Activated naive CD4-positive, alpha-beta T cell treated with anti-CD3 and anti-CD28 coated beads for 36 hours (primary cell): ENCODE measurements at places on chromosomes 4 and X. TPM values are rescaled to one million over a fixed set of nuclear protein-coding genes. Genes with fewer than 3 reads are reported as not detected.

The RBMXL3 gene
- total RNA-seq = not detected

The DMP1 gene
- not detected for total RNA-seq

The HSFX1 gene
- total RNA-seq = 0.27 TPM

DNA sequence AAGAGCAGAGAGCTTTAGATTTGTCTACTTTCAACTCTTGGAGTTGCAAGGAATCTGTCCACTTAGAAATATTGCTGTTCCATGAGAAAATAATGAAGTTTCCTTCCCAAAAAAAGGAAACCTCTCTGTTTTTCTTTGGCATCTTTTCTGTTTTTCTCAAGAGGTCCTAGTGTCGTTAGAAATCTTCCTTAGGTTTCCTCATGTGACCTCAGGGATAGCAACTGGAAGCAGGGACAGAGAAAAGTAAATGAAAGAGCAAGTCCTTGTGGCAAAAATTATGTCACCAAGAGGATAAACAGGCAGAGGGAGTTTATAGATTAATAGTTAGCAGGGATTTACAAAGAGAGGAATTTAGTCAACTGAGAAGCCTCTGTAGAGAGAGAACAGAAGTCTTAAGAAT, 478.4 kb upstream of the ADGRL3 start:
- DNase-seq = no peak

DNA sequence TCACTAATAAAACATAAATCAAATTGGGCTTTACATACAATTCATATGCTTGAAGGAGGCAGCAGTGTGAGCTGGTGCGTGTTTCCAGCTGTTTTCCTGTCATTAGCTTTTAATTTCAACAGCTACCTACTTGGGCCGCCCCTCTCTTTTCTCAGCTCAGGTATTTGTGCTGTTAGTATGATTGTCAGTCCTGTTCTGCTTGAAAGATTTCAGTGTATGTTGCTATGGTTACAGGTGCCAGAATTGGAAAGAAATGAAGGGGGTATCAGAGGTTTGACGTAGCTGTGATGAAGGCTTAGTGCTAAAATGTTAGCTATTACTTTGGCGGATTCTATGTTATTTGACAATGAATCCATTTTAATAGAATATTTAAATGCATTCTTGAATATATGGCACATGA, 440.3 kb downstream of the ZIC3 start:
- DNase-seq = no peak

DNA sequence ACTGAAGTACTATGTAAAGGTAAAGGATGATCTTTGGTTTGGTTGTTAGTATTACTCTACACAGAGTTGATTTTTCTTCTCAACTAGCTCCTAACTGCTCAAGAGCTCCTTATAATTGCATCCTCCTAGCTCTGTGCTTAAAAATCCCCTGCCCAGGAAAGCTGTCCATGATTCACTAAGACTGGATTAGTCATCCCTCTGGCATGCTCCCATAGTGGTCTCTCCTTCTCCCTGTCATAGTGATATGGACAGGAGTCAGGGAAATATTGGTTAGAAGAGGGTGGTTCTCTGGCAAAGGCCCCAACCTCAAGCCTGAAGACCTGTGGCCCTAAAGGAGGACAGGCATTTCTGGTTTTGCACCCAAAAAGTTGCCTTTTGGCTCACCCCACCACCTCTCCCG, 242.3 kb upstream of the KCNIP4 start:
- no peak for DNase-seq

GRCh38 chr4:161540265-161540664, 623.5 kb downstream of the FSTL5 start:
- DNase-seq = no peak

DNA sequence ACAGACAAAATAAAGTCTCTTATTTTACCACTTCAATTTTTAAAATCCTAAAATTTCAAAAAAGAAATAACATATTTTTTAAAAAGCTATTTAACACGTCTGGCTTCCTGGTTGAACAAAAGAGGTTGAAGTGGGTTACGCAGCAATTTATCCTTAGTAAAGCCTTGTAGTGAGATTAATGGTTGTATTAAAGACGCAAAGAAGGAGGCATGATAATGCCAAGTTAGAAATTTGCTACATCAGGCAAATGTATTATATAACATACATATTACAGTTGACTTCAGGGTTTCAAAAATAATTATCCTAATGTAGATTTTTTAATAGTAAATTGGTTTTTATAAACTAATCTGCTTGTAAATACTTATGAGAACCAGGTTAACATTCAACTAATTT, 35.3 kb downstream of the ANKRD17 start:
- DNase-seq = no peak

DNA sequence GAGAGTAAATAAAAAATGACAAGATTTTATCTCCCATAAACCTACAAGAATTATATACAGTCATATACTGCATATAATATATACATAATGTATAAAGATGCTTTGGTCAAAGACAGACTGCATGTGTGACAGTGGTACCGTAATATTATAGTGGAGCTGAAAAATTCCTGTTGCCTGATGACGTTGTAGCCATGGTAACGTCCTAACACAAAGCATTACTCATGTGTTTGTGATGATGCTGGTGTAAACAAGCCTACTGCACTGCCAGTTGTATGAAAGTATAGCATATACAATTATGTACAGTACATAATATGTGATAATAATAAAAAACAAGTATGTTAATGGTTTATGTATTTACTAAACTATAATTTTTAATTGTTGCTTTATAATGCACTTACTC, 245.2 kb upstream of the CENPE start:
- DNase-seq = no peak

- DNase-seq = no peak
These were observed 113.3 kb upstream of the H2AZ1 start for GRCh38 chr4:100063355-100063754.

DNA sequence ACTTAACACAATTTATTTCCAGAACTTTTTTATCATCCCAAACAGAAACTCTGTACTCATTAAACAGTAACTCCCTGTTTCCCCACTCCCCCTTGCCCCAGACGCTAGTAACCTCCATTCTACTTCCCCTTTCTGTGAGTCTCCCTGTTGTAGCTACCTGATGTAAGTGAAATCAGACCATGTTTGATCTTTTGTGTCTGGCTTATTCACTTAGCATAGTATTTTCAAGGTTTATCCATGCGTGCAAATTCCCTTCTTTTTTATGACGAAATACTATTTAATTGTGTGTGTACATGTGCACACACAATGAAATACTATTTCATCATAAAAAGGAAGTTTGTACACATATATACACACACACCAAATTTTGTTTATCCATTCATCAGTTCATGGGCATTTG, 5.2 kb downstream of the PKD2 start:
- no peak for DNase-seq

GRCh38 chrX:39121903-39122302, 320.6 kb downstream of the MID1IP1 start:
- DNase-seq = no peak

- DNase-seq = no peak
These were observed 264.3 kb upstream of the NOCT start for GRCh38 chr4:138751309-138751708.

DNA sequence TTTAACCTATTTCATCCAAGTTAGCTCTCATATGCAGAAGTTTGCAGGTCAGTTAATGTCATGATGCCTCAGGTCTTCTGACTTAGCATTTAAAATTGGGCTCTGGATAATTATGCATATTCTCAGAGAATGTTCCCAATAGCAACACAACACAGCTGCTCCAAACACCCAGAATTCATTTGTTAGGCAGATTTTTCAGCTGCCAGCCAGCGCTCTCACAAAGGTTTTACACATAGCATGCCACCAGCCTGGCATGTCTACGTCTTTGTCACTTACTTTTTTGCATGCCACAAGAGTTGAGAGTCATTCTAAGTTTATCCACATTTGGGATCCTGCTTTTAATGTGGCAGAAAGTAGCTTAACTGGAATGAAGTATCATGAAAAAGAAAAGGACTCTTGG, 84.8 kb downstream of the LIMCH1 start:
- DNase-seq = no peak

DNA sequence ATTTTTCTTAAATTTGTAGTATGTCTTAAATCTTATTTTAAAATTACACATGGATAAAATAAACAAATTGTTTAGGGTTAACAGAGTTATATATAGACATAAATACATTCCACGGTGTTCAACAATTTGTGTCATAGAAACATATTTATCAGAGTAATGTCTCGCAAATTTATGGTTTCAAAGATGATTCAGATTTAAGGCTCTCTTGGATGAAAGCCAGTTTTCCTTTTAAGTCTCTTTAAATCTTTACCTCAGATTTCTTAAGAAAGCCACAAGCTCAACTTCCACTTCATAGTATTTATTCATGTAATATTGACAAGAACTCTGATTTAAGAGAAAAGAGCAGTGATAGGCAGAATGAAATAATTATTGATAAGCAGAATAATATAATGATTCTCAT, 1254.8 kb upstream of the ADGRL3 start:
- DNase-seq = no peak
